Astrocyte (in vitro differentiated cells and primary cell): ENCODE measurements at places on chromosomes 2 and 18. TPM values are rescaled to one million over a fixed set of nuclear protein-coding genes. Genes with fewer than 3 reads are reported as not detected.

DNA sequence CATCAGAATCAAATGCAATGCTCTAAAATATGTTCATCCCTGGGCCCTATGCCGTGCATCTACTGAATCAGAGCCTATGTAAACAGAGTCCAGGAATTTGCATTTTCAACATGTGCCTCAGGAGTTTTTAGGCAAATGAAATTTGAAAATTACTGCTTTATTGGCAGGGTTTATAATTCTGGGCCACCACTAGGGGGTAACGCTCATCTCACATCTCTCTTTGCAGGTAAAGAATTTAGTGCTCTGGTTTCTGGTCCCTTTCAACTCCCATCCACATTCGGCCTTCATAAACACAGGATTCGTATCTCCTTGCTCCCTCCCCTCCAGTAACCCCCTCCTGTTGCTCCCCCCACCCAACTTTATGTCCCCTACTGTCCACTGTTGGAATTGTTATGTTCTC, 49.3 kb downstream of the LYPD6B start:
- no peak overlapping the region for H3K4me3 ChIP-seq
- no peak for DNase-seq
- H3K27me3 ChIP-seq, result no peaks in the 10 kb centered on the region
- H3K27ac ChIP-seq, result no peak overlapping the region

DNA sequence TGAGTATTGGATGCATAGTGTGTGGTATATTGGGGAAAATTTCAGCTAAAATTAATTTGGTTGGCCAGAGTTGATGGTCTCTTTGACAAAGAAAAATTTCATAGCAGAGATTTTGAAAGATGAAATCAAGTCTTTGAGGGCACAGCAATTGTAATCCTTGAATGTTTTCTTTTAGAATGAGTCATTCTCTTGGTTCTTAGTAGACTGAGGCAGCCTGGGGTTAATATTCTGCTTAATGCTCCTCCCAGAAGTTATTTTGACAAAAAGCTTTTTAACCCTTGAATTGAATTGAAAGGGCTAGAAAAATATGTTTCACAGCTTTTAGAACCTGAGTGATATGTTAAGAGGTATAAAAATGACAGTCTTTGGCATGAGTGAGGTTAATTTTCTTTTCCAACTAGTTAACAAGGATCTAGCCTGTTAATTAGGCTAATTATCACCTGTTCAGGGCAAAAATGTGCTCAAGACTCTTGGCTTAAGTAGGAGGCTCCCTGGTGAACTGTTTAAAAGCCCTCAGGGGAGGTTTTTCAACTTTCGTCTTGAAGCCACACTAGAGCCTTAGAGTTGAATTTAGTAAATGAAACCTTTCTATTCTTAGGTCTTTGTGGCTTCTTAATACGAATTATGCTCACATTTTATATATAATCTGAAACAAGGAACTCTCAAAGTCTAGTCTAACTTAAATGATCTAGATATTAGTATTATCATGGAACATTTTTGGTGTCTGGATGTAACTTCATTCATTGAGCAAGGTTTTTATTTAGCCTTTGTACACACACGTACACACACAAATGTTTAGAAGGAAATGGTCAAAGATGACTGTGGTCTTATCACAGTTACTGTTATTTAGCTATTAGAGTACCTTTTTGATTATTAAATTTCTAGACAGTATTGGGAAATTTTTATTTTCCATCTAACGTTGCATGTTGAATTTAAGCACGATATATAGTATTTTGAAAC, 272.5 kb downstream of the ZNF407 start:
- DNase-seq, result peak; percentile 11
- no peaks in the 10 kb centered on the region for H3K36me3 ChIP-seq
- H3K27ac ChIP-seq, result no peak overlapping the region
- no peak overlapping the region for H3K4me3 ChIP-seq
- peaks cover 9% of the 10 kb centered on the region for H3K4me1 ChIP-seq

- no peaks in the 10 kb centered on the region for H3K27me3 ChIP-seq
- no peaks in the 10 kb centered on the region for H3K36me3 ChIP-seq
These were observed 57.1 kb downstream of the SLC16A14 start for GRCh38 chr2:230011617-230012016.

GRCh38 chr2:70746094-70746974, 21.7 kb downstream of the ADD2 start:
- H3K36me3 ChIP-seq, result no peaks in the 10 kb centered on the region
- no peaks in the 10 kb centered on the region for H3K27me3 ChIP-seq
- no peak overlapping the region for H3K27ac ChIP-seq
- peaks cover 2% of the 10 kb centered on the region for H3K4me1 ChIP-seq
- no peak overlapping the region for H3K4me3 ChIP-seq
- DNase-seq, result peak; percentile 16

DNA sequence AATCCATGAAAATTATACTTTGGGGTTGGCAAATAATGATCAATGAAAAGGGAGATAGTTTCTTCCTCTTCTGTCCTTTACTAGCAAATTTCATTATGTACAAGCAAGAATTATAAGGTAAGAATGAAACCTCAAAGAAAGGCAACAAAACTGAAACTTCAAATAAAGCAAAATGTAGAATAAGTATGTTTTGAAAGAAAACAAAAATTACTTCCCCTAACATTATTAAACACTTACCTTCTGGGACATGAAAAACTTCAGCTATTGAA, 29.4 kb downstream of the THADA start:
- H3K4me3 ChIP-seq, result no peak overlapping the region
- H3K36me3 ChIP-seq, result peaks cover 12% of the 10 kb centered on the region
- H3K27me3 ChIP-seq, result no peaks in the 10 kb centered on the region

- H3K4me1 ChIP-seq, result no peaks in the 10 kb centered on the region
- peak; percentile 14 for DNase-seq
- no peaks in the 10 kb centered on the region for H3K27me3 ChIP-seq
- H3K4me3 ChIP-seq, result no peak overlapping the region
- no peaks in the 10 kb centered on the region for H3K36me3 ChIP-seq
- no peak overlapping the region for H3K27ac ChIP-seq
These were observed 495.8 kb downstream of the NRXN1 start for GRCh38 chr2:50535971-50536759.

CRYBA2 gene
- not detected in 2 replicates for total RNA-seq

IHH gene
- not detected in 2 replicates for total RNA-seq
